ENCODE measurements at places on chromosomes 4 and X.
A peak's percentile ranks its signal among the peaks of the same experiment; 100 is the strongest.

GRCh38 chr4:7358100-7358735 is 76.5 kb downstream of the PSAPL1 start:
- DNase-seq, result no peak

- no peak for DNase-seq
Measured at GRCh38 chrX:49164589-49165360, 2.2 kb downstream of the MAGIX start.

DNA sequence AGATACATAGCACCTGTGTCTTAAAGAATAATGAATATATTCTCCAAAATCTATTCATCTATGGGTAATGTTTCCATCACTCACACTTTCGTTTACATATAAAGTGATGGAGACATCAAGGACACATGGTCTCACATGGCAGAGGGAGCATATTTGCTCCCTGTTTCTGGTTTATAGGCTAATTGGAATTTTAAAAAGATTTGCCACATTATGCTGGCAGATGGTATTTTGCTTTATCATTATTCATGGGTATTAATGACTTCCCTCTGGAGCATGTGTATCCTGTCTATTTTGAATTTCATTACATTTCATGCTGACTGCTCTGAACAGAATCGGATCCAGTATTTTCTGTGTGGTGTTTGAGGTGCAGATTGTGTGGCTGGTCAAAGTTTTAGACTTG is 79.0 kb downstream of the PDGFRA start:
- DNase-seq, result no peak

DNA sequence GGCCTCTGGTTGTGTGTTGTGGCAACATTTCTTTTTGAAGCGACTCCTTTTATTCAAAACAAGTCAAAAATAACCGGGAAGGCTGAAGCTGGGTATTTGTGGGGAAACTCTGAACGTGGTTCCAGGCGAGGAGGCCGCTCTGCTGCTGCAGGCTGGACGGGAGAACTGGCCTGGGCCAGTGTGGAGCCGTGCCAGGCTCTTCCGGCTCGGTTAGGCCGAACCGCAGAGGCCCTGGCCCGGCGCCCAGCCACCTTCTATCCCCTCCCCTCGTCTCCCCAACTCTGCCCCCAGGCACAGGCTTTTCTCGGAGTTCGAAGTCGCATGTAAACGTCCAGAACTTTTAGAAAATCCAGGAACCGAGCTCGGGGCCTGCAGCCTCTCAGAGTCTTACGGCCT is 2.4 kb upstream of the BCOR start:
- DNase-seq, result no peak

DNA sequence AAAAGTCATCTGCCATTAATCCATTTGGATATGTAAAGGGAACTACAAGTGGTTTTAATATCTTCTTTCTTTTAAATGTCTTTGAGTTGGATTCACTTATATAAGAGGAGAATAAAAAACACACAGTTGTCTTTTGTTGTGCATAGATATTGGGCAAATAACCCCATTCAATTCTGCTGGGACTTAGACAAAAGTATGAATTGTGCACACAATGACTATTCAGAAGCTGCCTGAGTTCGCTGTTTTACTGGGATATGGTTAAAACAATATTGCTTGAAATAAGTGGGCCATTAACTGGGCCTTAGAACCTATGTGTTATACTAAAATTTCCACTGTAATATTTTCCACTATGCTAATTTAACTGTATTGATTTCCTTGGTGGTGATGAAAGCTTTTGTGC is 71.7 kb downstream of the PCYT1B start:
- DNase-seq, result no peak

- DNase-seq, result no peak
Measured at GRCh38 chr4:13705521-13706041, 78.1 kb upstream of the BOD1L1 start.

DNA sequence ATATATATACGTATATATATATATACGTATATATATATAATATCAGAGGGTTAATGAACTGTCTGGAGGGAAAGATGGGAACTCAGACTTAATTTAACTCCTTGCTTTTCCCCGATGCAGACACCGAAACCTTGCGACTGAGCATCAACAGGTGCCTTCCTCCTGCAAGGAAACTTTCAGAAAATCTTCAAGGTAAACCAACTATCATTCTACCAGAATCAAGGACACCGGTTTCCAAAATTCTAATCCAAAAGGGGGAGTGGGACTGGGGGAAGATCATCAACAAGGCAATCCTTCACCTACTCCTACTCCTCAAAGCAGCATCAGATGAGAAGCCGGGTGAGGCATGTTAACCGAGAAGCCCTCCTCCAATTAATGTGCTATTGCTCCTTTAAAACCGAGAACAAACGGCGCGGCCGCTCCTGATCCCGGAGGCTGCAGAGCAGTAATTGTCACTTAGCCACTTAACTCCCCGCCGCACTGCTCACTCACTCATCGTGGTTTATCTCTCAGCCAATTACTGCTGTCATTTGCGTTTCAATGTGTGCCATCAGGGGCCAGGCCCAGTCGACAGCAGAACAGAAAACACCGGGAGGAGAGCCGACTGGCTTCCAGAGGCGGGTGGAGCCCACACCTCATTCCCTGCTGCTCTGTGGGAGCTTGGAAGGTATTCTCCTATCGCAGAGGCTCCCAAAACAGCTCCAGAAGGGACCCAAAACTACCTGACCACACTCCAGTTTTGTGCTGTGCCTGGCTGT is 61.7 kb downstream of the MAML3 start:
- no peak for DNase-seq

GRCh38 chrX:75746891-75747639 is 38.0 kb downstream of the MAGEE2 start:
- peak; percentile 23 for DNase-seq

GRCh38 chrX:109327251-109327650 is 154.6 kb downstream of the GUCY2F start:
- DNase-seq, result no peak

Measured in activated CD4-positive, alpha-beta T cell treated with anti-CD3 and anti-CD28 coated beads for 24 hours (primary cell).